ENCODE measurements at places on chromosomes 16 and 17.

DNA sequence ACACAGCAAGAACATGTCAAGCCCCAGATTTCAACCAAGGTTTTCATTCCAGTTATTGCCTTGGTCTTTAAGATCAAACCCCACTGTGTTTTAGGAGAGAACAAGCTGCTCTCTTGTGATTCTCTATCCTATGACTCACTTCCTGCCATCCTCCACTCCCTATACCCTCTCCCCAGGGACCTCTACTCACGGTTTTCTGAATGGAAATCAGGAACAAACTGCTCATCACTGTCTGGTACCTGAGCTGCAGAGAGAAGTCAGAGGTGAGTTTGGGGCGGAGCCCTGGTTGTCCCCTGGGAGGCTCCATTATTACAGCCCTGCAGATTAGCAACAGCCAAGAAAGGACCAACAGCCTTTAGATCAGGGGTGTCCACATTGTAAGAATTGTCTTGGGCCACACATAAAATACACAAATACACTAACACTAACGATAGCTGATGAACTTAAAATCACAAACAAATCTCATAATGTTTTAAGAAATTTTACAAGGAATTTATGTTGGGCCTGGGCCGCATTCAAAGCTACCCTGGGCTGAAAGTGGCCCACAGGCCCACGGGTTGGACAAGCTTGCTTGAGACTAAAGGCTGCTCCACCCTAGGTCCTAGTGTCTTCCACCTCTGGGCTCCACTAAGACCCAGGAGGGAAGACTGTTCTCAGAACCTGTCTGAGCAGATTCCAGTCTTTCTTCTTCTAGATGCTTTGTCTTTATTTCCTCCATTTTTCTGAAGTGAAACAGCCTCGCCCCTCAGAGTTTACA, 9.7 kb downstream of the ETV4 start:
- no peak for DNase-seq

DNA sequence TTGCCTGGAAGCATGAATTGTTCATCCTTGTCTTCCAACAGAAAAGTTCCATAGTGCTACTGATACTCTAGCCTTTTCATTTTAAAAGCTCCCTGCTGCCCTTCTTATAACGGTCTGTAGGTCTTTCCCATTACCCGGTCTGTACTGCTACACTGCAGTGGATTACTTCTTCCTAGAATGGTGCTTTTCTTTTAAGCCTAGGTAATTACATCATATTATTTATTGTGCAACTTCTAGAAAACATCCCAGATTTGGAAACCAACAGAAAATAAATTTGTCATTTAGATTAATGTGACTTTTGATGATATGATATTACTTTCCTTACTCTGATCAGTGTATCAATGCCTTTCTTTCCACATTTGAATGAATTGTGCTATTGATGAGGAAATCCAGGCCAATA, 199.4 kb downstream of the TANC2 start:
- no peak for DNase-seq

DNA sequence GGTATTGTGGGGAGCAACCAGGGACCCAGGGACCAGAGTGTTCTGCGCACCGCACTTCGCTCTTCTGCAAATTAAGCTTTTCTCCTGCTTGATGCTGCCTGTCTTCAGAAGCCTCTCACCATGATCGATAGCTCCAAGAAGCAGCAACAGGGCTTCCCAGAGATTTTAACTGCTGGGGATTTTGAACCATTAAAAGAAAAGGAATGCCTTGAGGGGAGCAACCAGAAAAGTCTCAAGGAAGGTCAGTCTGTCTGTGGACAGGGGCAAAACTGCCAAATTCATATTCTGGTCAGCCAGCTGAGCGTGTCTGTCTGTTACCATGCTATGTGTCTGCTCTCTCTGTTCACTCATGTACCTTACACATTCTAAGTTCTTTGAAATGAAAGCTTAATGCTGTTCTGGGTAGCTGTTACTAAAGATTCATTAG, 115.7 kb downstream of the MRTFB start:
- DNase-seq = no peak

GRCh38 chr17:17606416-17607000, 15.0 kb upstream of the PEMT start:
- no peak for DNase-seq

DNA sequence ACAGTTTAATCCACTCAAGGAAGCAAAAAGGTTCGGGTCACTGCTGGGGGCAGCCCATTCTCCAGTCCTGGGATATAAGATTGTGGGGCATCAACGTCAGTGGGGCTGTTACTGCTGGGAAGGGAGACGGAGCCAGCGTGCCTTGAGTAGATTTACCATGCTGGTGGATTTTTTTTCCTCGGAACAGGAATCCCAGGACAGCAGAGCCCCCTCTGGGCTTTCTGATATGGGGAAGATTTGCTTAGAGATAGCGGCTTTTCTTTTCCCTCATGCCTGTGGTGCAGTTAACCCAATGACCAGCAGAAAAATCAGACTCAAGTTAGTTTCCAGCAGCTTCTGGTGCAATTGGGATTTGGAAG, 35.4 kb downstream of the WSCD1 start:
- DNase-seq = no peak

DNA sequence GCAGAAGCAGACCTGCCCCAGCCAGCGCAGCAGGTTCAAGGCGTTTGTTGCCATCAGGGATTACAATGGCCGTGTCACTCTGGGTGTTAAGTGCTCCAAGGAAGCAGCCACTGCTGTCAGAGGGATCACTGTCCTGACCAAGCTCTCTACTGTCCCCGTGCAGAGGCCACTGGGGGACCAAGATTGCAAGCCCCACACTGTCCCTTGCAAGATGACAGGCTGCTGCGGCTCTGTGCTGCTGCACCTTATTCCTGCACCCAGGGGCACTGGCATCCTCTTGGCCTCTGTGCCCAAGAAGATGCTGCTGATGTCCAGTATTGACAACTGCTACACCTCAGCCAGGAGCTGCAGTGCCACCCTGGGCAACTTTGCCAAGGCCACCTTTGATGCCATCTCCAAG, 27.7 kb downstream of the ATPAF2 start:
- no peak for DNase-seq

- DNase-seq = no peak
These were observed 22.5 kb upstream of the TMEM132E start for GRCh38 chr17:34556931-34557330.

GRCh38 chr17:53765609-53766008, 57.1 kb upstream of the KIF2B start:
- DNase-seq = no peak

- DNase-seq = no peak
These were observed 89.0 kb upstream of the TMEM97 start for GRCh38 chr17:28230011-28230410.
